Left ventricle myocardium superior (tissue), 1 donor: ENCODE measurements at places on chromosomes 1 and 21. TPM values are rescaled to one million over a fixed set of nuclear protein-coding genes. Genes with fewer than 3 reads are reported as not detected.
A peak's percentile ranks its signal among the peaks of the same experiment; 100 is the strongest.

Gene ADORA3
- 4.1 TPM for total RNA-seq

Gene NTMT2
- 5.9 TPM for total RNA-seq

Gene CFAP57
- not detected for total RNA-seq

Gene SPATA21
- total RNA-seq: not detected

Gene TNFRSF18
- total RNA-seq: 0.32 TPM

Gene MNDA
- total RNA-seq: 4.9 TPM

Gene TMPRSS15
- total RNA-seq: not detected

Gene NFIA
- 102 TPM for total RNA-seq

Gene SPATA17
- 1.2 TPM for total RNA-seq

Gene IFFO2
- 5.0 TPM for total RNA-seq

Gene PTGER3
- total RNA-seq: 3.3 TPM

Gene PRAMEF26
- not detected for total RNA-seq

Gene CCDC185
- not detected for total RNA-seq

Gene RNF186
- not detected for total RNA-seq

GRCh38 chr1:180154003-180154324 lies 705 bp upstream of the QSOX1 start:
- DNase-seq: no peak

GRCh38 chr1:205016584-205016983 lies 26.4 kb upstream of the CNTN2 start:
- no peak for DNase-seq

DNA sequence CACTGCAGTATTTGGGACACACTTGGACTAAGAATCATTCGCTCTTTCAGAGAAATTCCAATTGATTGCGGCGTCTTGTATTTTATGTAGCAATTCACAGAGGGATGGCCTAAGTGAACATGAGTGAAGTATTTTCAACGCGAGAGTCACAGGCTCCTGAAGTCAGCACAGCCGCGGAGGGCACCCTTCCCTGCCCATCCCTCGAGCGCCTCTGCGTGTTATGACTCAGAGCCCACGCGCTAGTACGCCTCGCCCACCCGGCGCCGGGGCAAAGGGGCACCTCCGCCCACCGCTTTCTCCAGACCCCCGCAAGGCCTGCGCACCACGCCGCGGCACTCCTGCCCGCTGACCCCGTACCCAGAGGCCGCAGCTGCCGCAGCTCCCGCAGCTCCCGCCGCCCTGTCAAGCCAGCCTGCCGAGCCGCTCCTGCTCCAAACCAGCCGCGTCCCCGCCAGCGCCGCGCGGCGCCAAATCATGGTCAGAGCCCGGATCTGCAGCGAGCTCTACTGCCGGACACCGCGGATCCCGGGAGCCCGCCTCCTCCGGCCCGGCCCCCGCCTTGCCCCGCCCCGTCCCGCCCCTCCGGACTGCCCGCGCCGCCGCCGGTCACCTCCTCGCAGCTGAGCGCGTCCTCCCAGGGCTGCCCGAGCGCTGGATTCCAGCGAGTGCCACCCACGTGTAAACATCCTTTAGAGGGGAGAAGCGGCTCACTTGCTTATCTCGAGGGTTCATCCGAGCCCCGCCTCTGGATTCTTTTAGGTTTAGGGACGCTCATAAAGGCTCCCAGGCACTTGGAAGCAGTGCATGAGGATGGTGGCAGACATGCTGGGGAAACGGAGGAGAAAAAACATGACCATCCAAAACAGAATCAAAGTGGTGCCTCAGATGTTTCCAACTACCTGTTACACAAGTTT lies at the start of gene GLRX2:
TSS of gene GLRX2 (minus strand) at position 508 of the 914 bp plus-strand sequence. CDS start at position 476, 32 bp downstream.
- peak; percentile 93 for DNase-seq

GRCh38 chr1:18998016-18998724 lies 41.7 kb upstream of the IFFO2 start:
- no peak for DNase-seq

GRCh38 chr1:27555700-27556424 lies 48.1 kb downstream of the AHDC1 start:
- peak; percentile 75 for DNase-seq

GRCh38 chr1:200510228-200510623 lies 100.4 kb upstream of the ZNF281 start:
- DNase-seq: no peak

- no peak for DNase-seq
Measured at GRCh38 chr1:67629370-67630075, 55.5 kb upstream of the GADD45A start.

DNA sequence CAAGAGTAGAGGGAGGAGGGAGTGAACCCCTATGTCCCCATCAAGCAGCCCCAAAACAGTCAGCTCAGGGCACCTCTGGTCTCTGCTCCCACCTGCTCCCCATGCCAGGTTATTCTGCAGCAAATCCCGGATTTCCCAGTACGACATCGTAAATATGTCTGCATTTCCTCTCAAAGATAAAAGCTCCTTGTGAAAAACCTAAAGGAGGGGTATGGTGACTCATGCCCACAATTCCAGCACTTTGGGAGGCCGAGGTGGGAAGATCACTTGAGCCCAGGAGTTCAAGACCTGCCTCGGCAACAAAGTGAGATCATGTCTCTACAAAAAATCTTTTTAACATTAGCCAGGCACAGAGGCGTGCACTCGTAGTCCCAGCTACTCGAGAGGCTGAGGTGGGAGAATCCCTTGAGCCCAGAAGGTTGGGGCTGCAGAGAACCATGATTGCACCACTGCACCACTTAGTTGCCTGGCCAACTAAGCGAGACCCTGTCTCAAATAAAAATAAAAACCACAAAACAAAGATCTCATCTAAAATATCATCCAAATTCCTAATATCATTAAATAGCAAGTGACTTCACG lies 7.1 kb downstream of the ACOT7 start:
- DNase-seq: no peak

GRCh38 chr1:203590603-203591002 lies 36.0 kb upstream of the ATP2B4 start:
- no peak for DNase-seq

DNA sequence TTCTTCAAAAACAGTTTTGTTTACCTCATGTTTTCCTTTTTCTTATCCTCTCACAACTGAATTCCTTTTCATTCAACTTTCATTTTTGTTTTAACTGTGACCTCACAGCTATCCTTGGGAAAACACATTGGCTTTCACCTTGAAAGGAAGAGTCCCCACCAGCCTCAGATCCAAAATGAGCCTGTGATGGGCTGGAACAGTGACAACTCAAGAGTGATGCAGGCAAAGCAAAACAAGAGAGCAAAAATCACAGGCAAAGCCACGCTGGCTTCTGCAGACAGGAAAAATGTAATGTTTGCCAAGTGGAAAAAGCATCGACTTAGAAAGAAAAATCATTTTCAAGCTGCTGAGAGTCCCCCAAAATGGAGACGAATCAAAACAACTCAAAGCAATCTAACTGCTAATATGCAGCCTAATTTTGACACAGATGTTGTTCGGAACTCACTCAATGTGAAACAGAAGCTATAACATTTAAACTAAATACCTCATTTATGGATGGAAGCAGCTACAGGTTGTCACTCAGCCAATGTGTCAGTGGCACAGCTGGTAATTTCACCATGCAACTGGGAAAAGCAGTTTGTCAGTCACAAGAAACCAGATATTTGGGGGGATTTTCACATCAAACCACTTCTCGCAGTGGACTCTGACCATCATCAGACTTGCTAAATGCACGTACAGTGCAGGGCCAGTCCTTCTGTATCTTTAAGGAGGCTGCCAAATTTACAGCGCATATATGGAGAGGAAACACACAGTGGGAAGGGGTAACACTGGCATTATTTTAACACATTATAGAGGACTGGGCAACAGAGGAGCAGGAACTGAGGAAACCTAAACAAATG lies 50.7 kb downstream of the ALG14 start:
- no peak for DNase-seq

- DNase-seq: peak; percentile 62
Measured at GRCh38 chr1:13600762-13601453, 17.3 kb downstream of the PDPN start.

GRCh38 chr1:110602466-110602865 lies 3.7 kb downstream of the KCNA2 start:
- DNase-seq: no peak

- DNase-seq: no peak
Measured at GRCh38 chr1:77627978-77628570, 54.4 kb downstream of the ZZZ3 start.

- DNase-seq: no peak
Measured at GRCh38 chr1:40045182-40045581, 4.7 kb downstream of the CAP1 start.

DNA sequence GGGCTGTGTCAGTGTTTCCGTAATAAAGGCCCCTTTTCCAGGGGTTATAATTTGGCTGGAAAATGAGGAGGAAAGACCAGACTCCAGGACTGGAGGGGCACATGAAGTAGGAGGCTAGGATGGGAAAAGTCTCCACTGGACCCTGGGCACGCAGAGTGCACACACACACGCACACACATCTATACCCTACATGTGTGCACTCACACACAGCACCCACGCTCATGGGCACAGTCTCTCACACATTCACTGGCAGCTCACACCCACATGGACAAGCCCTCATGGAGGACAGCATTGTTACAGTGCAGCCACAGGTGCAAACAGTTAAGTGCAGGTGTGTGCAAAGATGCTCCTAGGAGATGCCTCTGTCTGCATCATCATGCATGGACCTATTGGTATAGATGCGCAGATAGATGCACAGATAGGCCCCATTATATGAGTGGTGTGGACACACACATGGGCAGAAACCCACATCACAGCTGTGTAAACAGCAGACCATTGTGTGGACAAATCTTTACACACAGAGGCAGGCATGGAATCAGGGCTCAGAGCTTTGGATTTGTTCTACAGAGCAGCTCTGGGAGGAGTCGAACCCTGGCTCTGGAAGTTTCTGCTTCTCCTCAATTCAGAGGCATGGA lies 9.1 kb upstream of the RUNX3 start:
- DNase-seq: no peak

GRCh38 chr1:183461350-183461749 lies 10.9 kb upstream of the SMG7 start:
- DNase-seq: no peak

DNA sequence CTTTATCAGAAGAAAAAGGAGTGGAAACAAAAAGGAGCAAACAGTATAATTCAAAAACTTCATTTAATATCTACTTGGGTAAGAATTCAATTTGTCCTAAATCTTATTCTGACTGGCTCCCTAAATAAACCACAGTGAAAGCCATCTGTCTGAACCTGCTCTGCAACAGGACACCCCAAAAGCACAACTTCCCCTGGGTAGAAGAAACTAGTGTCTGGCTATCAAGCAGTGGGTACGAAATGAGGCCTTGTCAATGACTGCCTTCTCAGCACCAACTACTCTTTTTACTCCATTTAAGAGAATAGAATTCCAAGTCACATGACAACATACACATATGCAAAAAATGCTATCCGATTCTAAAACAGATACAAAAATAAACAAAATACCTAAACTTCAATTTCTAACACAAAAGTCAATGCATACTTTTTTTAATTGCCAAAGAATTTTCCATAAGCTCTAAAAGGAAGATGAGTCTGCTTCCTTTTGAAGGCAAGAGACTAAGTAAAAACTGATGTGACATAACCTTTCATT lies 206.8 kb downstream of the SLC45A1 start:
- no peak for DNase-seq

- DNase-seq: no peak
Measured at GRCh38 chr1:175892686-175893085, 149.3 kb upstream of the TNR start.

GRCh38 chr1:23446661-23447310 lies 22.2 kb upstream of the TCEA3 start:
- DNase-seq: no peak
